NCI-H1930 (cell line): ENCODE measurements at places on chromosomes 3 and 15.
A peak's percentile ranks its signal among the peaks of the same experiment; 100 is the strongest.

DNA sequence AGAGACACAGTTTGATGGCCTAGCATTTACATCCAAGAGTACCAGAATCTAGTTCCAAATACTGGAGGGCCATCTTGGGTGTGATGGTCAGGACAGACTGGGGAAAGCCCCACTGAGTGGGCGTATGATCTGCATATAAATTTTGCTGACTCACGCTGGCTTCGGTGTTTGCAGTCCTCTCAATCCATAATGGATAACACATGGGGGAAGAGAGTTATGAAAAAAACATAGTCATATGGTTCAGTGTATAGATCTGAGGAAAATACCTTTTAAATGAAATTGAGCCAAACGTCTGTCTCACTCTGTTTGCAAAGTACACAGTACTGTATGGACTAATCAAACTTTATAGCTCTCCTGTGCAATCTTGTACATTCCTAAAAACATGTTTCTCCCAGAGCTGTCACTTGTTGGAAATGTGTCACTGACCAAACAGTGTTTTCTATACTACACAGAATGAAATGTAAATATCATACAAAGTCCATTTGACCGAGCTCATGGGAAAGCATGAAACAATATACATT is 125.3 kb upstream of the THBS1 start:
- no peak for DNase-seq

DNA sequence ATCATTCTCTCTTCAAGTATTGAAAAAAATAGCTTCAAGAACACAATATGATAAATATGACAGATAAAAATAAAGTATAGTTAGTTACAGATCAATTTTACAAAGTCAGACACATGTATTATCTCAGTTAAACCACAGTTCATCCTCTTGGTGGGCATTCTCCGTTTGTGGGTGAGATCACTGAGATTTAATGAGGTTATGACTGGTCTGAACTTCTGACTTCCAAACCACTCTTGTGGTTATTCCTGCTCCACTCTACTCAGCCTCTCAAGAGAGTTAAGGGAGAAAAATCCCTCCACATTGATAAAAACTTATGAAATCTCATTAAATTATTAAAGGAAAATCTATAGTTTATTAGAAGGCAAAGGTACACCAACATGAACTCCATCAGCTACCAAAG is 229.9 kb upstream of the LRTM1 start:
- no peak for DNase-seq

GRCh38 chr15:57337868-57338411 is 38.4 kb upstream of the CGNL1 start:
- no peak for DNase-seq

DNA sequence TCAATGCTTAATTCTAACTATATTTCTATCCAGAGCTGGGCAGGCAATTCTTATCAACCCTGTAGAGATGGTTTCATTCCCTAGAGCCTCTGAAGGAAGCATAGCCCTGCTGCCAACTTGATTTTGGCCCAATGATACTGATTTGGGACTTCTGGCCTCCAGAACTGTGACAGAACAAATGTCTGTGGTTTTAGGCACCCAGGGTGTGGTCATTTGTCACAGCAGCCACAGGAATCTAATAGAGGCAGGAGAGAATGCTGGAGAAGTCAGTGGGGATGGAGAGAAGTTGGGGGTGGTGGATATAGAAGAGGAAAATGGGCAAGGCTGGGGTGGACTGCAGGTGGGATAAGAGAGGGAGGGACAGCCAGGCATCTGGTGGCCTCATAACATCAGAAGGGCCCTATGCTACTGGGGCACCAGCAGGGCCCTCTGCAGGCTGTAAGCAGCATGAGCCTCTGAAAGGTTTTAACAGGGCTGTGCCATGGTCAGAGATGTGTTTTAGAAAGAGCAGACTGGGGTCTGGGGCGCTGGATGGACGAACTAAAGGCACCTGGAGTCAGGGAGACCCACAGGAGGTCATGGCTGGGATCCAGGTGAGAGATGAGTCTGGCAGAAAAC is 19.8 kb downstream of the MRPS11 start:
- DNase-seq = no peak

DNA sequence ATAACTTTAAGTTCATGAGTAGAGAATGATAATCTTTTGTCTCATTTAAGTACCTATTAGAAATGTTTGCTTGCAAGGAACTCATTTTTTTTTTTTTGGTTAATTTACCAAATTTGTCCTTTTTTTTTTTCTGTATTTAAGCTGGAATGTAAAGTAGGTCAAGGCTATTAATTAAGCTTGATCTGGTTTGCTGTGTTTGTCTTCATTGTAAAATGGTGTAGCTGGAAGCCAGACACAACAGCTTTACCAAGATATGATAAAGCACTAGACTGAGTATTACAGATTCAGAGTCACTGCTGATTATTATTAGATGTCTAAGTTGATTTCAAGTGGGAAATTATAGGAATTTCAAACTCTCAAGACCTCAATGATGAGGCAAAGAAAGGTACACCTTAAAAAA is 15.0 kb upstream of the ZPLD1 start:
- DNase-seq = no peak

DNA sequence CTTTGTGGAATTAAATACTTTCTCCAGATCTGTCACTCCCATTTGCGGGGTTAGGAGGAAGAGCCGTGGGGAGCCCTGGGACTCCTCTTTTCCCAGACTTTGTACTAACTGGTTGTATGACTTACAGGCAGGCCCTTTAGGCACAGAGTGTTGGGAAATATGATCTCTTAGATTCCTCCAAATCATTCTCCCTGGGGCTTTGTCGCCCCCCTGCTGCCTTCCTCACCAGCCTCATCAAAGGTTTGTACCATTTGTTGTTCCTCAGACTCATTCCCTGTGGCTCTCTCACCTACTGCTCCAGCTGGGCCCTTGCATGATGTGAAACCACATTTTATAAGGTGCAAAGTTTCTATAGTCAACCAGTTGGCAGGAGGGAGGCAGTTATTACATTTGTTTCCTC is 56.4 kb downstream of the CRYGS start:
- DNase-seq = no peak

- peak; percentile 18 for DNase-seq
Observed at GRCh38 chr3:12553921-12554391, 2.9 kb upstream of the MKRN2 start.

GRCh38 chr3:148066802-148067201 is 630.9 kb upstream of the AGTR1 start:
- no peak for DNase-seq

GRCh38 chr3:124221422-124221821 is 229.5 kb upstream of the ROPN1 start:
- no peak for DNase-seq

GRCh38 chr3:133760916-133761315 is 14.7 kb downstream of the TF start:
- DNase-seq = no peak

GRCh38 chr15:69973102-69973714 is 124.5 kb downstream of the TLE3 start:
- DNase-seq = no peak

DNA sequence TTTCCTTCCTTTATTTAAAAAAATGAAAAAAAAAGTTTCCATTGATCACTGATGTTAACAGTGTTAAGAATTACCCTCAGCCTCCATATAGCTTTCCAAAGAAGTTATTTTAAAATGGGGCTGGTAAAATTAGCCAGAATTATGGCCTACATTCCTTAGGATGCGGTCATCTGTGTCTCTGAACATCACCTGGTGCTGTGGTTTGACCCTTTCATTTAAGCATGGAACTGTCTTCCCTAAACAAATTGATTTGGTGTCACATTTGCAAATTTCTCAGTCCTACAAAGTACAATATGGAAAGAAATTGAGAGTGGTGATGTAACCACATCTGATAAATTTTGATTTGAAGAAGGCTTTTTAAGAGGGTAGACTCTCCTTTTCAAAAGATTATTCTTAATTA is 40.3 kb upstream of the ZPLD1 start:
- DNase-seq = no peak

GRCh38 chr3:195075199-195075940 is 195.6 kb downstream of the XXYLT1 start:
- no peak for DNase-seq

DNA sequence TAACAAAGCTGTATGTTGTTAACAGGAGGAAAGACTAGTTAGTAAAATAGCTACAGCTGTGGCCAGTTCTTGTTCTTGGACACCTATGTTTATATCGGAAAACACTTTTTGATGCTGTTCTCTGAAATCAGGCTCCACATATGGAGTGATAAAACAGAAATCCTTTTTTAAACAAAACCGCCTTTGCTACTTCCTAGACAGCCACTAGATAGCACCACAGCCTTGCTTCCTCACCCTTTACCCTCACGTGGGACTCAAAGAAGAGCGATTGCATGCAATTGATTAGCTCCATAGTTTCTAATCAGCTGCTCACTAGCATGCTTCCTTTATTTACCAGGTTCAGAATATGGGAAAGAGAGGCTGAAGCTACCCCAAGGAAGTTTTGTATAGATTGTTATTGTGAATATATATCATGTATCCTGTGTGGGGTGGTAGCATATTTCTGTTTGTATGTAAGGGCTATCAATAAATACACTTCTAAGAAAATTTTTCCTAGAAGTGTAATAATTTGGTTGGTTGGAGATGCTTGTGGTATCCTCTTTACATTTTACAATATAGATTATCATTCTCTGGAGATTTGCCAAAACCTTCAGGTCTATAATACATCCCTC is 4.3 kb upstream of the MTFMT start:
- peak; percentile 6 for DNase-seq

- no peak for DNase-seq
Observed at GRCh38 chr15:64305261-64305660, 50.7 kb downstream of the CSNK1G1 start.

GRCh38 chr3:89113893-89114840 is 6.7 kb downstream of the EPHA3 start:
- DNase-seq = peak; percentile 3

DNA sequence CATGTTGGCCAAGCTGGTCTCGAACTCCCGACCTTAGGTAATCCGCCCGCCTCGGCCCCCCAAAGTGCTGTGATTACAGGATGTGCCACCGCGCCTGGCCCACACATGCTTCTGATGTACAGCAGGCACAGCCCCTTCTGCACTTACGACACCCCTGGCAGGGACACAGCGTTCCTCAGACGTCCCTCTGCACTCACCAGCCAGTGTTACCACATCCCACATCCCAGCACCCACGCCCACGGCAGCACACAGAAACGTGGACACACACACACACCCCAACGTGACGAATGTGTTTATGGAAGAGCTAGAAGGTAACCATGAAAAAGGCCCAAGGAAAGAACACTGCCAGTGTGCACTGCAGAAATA is 576 bp upstream of the RPAP1 start:
- no peak for DNase-seq

DNA sequence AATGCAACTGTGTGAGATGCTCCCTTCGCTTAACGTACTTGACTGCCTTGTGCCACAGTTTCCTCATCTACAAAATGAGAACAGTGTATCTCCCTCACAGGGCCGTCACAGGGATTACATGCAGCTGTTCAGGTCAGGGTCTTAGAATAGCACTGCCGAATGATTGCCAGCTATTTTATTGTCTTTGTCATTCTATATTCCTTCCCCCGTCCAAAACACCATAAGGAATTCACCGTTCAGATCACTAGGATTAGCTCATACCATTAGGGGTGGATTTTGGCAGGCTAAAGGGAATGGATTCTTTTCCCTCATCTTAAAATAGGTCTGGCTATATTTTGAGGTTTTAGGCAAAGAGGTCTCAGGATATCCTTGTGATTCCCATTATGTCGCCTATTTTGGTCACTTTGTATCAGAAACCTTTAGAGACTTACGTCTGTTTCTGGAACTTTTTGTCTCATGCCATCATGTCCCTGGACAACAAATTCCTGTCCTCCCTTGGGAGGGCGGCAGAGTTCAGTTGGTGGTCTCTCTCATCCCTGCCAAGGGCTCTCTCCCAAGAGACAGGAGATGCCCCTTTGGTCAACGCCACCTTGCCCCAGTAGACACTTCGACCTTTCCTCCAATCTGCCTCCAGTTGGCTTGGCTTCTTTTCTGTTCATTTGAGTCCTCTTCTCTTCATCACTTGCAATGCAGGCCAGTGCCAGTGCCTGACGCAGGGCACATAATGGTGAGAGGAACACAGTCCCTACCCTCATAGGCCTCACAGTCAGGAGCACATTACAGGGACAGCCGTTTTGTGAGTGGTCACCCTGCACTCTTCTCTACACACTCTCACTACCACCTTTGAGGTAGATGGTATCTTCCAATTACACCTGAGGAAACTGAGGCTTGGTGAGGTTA is 171.6 kb upstream of the BHLHE40 start:
- no peak for DNase-seq

- no peak for DNase-seq
Observed at GRCh38 chr3:185653949-185654757, 68.1 kb downstream of the SENP2 start.

DNA sequence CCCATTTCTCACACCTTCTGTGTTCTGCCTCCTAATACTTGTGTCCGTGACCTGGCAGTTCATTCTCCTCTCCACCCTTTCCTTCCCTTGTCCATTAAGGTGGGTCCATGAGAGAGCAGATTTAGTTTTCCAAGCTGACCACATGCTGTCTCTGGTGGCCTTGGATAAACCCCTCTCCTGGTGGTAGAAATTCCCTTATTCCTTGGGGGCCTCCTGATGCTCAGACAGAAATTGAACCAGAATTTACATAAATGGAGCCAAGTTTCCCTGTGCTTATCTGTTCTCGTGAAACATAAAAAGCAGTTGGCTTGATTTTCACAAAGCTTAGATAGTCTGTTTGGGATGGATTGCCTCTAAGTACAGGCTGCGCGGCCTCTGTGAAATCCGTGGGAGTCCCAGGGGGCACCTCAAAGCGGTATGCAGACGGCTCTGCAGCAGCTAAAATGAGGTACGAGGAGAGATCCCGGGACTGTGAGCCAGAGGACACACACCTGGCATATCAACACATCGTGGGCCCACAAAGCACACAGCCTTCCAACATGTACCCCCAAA is 101.0 kb upstream of the NMNAT3 start:
- DNase-seq = no peak

DNA sequence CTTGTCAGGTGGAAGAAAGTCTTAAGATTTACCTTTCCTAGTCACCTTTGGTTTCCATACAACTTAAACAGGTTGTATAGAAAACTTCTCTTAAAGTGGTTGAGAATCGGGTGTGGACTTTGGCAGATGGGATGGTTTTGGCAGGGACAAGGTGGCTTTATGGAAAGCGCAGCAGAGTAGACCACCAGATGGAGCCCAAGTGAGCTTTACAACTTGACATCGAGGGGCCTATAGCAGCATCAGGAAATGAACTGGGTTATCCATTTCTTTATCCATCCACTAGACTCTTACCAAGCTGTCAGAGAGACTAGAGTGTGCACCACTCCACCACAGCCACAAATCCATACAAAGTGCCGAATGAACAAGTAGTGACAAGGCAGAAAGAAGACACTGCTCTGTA is 85.3 kb upstream of the MBNL1 start:
- peak; percentile 2 for DNase-seq

- no peak for DNase-seq
Observed at GRCh38 chr15:88258093-88258641, 1.6 kb upstream of the NTRK3 start.

GRCh38 chr3:71244826-71245488 is 338.6 kb downstream of the FOXP1 start:
- DNase-seq = no peak

DNA sequence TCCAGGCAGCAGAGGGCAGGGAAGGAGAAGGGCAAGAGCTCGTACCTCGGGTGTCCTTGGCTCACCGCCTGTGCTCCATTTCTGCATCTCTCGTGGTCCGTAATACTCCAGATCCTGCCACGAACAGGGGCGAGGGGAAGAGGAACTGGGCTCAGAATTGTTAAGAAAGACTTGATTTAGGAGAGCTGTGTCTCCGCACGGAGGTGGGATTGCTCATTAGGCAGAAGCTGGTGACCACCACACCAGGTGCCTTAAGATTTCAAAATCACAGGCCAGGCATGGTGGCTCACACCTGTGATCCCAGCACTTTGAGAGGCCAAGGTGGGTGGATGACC is 37.2 kb upstream of the BDH1 start:
- no peak for DNase-seq

- no peak for DNase-seq
Observed at GRCh38 chr15:68930268-68931022, at the start of gene SPESP1. TSS of gene SPESP1 (plus strand) at chr15:68930525. CDS start at chr15:68930654, 129 bp downstream.
